PC-3 (cell line): ENCODE measurements at places on chromosomes 5 and 9. TPM values are rescaled to one million over a fixed set of nuclear protein-coding genes. Genes with fewer than 3 reads are reported as not detected.

GRCh38 chr5:172255444-172255843 is 28.1 kb downstream of the UBTD2 start:
- no peak for DNase-seq

Gene ST8SIA4
- 0.63 and 0.91 TPM in 2 replicates for total RNA-seq

DNA sequence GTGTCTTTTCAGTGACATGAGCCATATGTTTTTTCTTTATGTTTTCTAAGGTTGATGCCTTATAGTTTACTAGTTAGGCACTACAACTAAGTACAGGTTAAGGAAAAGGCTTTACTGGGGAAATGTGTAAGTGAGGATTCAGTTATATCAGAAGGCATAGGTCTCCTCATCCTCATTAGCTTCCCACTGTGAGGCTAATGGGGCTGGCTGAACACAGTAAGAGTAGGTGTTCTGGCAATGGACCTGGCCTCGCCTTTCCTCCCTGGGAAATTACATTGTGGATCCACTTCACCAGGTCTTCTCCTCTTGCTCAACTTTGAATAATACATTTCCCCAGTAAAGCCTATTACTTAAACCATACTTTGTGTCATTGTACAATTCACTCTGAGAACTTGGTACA is 225.5 kb downstream of the PTPRD start:
- DNase-seq = no peak

- DNase-seq = peak; percentile 56
These were observed 132.5 kb upstream of the FER start for GRCh38 chr5:108615216-108615615.

Gene PFN3
- total RNA-seq = not detected in 2 replicates
